ENCODE measurements at places on chromosomes 5 and 9.

DNA sequence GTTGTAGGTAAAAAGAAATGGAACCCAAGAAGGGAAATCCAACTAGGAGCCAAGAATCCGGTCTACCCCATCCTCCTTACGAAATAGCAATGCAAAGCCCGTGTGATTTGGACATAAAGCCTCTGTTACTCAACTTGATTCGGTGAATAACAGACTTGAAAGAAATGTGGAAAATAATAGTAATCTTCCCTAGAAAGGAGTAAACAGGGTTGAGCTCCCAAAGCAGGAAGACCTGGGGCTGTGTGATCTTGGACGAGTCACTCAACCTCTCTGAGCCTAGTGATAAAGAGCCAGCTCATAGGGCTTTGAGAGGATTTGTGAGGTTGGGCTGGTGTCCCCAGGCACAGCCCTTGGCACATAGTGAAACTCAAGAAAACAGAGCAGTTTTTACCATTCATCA, 42.7 kb upstream of the IL17B start:
- DNase-seq = no peak

DNA sequence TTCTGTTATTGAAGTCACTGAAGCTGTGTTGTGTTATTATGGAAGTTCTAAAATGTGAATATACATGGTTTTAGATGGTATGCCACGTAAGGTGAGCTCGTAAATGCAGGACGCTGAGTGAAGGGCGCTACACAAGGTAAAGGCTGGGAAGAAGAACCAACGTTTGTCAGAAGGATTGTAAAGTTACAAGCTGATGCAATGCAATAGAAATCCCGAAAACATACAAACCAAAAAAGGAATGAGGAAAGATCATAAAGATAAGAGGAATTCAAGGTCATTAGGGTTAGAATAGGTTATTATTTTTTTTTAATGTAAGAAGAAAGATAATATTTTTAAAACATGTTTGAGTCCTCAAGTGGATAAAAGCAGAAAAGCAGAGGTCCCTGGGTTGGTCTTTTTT, 538.6 kb downstream of the CDH12 start:
- no peak for DNase-seq

GRCh38 chr5:39482098-39482497, 57.3 kb upstream of the DAB2 start:
- DNase-seq = no peak

DNA sequence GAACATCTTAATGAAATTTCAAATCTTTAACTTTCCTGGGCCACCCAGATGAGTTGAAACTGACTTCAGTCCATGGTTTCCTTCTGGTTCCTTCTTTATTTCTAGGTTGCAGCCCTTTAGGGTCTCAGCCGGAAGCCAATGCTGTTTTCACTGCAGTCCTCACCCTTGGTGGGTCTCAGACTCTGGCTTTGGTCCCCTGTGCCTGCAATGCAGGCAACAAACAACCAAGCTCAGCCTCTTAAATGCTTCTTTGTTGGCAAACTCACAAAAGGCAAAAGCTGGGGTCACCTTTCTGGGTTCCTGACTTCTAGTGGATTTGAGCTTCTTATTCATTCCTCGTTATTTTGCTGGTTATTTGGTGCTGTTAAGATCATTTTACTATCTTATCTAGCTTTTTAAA, 19.3 kb upstream of the APC start:
- DNase-seq = no peak

DNA sequence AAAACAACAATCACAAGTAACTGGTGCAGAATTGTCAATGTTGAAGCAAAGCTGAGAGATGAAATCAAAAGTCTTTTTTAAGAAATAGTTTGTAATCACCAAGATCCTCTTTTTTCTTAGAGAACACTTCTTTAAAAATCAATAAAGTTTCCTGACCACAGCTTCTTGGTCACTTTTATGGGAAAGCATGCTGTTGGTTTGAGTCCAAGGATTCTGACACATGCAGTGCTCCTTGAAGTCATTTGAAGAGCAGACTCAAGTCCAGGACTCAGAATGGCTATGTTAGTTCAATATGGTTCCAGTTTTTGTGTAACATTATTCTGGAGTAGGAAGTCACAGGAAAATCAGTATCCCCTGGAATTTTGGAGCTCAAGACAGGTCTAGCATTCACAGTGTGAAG, 480.6 kb downstream of the NR2F1-AS1 start:
- DNase-seq = no peak

- DNase-seq = peak; percentile 39
These were observed 41.2 kb downstream of the DBH start for GRCh38 chr9:133677126-133678010.

GRCh38 chr5:169354263-169354662, 53.3 kb upstream of the SLIT3 start:
- DNase-seq = no peak

- no peak for DNase-seq
These were observed 26.8 kb downstream of the SMAD5 start for GRCh38 chr5:136159457-136159856.

DNA sequence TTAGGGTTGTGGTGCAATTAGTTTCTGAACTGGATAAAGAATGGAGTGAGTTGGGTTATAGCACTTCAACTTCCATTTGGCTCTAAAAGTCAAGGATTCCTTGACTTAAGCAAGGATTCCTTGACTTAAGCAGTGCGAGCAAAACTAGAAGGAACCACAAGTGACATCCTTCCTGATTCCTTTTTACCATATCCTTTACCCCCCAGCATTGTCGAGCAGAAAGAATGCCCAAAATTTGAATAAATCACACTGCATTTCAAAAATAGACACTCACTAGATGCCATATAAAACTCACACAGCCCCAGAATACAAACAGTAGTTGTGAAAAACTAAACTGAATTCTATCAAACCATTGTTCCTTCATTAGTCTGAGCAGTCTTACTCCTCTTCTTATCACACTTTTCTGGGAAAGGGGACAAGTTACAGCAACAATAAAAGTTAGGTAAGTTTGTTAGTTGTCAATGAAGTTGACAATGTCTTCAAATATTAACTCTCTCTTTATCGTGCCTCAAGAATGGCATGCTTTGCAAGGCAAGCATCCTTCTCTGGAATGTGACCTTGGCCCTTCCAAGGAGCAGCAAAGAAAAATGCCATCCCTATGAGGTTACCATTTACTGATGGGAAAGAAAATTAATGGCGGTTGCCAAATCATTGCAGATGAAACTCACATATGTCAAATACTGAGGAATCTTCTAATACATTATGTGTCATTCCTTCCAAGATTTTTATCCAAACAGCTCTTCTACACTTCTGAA, 273.3 kb upstream of the ANKRD55 start:
- DNase-seq = no peak

DNA sequence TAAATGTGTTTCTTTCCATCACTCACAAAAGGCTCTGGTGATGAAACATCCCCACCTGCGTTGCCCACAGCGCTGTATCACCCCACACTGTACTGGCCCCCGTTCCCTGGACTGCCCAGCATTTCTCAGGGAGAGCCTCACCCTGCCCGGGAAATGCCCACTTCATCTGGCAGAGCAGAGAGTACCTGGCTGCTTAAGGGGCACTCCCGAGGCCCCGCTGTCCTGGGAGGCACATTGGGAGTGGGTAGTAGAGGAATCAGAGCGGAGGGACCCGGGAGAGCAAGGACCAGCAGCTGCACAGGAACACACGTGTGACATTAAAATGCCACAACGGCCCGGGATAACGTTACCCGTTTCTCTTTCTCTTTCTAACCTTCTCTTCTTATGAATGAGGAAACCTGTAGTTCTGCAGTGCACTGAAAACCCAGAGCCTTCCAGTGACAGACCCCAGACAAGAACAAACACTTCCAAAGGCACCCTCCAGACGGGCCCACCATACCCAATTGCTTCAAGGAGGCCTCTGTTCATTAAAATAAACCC, 110.0 kb downstream of the ROR2 start:
- no peak for DNase-seq

DNA sequence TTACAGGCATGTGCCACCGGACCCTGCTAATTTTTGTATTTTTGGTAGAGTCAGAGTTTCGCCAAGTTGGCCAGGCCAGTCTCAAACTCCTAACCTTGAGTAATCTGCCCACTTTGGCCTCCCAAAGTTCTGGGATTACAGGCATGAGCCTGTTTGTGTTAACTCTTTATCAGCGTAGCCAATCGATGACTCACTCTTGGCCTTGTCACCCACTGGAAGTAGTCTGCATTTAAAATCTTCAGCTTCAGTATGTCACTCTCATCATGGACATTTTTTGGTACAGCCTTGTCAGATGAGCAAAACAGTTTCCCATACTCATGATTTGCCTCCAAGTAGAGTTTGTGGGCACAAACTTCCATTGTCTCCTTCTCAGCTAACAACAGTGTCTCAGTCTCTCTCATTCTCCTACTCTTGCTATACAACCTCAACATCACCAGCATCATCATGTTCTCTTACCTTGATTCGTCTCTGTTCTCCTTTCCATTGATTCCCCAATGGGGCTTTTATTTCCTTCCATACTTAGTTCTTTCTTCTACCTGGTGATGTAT, 22.5 kb downstream of the MUSK start:
- DNase-seq = no peak

DNA sequence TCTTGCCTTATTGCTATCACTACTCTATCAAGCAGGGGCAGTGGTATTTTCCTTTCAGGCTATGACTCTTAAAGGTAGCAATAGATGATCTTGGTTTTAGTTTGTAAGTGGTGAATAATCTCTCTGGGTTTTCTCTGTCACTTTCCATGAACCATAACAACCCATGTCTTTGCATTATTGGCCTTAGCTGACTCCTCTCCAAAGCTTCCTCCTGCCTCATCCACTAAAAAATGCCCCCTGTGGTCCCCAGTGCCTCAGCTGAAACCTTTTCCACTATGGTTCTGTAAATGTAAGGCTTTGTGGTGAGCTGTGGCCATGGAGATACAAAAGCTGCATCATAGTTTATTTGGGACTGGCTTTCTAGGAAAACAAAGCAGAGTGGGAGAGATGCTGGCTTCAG, 128.8 kb downstream of the GPBP1 start:
- peak; percentile 13 for DNase-seq

DNA sequence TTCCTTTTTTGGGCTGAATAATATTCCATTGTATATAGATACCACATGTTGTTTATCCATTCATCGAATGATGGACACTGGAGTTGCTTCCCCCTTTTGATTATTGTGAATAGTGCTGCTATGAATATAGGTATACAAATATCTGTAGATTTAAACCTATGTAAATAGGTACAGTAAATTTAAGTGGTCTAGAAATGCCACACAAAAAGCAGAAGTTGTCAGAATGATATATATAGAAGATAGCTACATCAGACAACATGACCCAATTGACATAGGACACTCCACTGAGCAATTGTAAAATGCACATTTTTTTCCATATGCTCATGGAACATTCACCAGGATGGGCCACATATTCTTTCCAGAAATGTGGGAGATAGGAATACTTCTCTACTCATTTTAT, 77.6 kb downstream of the SMIM15 start:
- DNase-seq = no peak

- no peak for DNase-seq
These were observed 7.4 kb downstream of the EEIG1 start for GRCh38 chr9:127973169-127974000.

GRCh38 chr5:134948911-134949310, 18.8 kb upstream of the CATSPER3 start:
- DNase-seq = no peak

DNA sequence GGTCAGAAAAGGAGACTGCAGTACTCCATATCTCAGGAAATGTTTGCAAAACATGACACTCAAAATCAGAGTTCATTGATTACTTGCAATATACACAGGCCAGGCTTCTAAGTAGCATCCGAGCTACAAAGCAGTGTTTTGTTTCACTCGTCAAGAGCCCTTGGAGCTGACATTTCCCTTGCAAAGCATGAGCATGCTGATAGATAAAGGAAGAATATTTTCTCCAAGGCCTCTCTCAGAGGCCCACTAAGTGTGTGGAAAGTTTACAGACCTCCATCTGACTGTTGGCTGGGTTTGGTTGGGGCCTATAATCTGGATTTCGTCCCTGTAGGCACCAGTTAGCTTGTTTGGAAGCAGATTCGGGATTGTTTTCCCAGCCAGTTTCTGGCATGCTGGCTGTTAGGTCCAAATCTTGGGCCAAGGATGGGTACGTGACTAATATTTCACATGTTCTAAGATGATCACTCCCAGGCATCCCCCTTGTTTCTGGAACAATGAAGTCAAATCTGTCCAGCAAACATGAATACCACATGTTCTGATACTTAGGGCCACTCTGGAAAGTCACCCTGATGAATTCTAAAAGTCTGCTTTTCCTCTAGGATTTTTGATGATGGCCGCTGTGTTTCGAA, 161.3 kb downstream of the RFK start:
- no peak for DNase-seq

DNA sequence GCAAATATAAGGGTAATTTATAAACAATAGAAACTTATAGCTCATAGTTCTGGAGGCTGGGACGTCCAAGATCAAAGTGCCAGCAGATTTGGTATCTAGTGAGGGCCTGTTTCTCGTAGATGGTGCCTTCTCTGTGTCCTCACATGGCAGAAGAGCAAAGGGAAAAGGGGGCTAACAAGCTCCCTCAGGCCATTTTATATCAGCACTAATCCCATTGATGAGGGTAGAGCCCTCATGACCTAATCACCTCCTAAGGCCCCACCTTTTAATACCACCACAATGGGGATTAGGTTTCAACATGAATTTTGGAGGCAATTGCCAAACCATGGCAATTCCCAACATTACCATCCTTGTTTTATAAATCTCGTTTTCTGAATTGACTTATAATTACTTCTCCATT, 259.8 kb downstream of the ARRDC3 start:
- no peak for DNase-seq

- DNase-seq = no peak
These were observed 46.1 kb downstream of the SLC25A46 start for GRCh38 chr5:110784901-110785300.

GRCh38 chr5:145629047-145629446, 206.1 kb downstream of the PRELID2 start:
- no peak for DNase-seq

DNA sequence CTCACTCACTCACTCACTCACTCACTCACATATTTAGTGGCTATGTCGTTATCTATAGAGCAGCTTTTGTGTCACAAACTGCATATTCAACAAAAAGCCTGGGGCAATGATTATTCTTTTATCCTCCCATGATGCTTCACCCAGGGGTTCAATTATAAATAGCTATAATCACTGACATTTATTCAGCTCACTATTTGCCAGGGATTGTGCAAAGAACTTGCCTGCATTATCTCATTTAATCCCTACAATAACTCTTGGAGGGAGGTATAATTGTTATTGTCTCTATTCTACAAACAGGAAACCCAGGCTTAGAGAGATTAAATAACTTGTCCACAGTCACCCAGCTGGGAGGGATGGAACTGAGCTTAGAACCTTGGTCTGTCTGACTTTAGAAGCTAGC, 298.0 kb upstream of the MSX2 start:
- DNase-seq = no peak

DNA sequence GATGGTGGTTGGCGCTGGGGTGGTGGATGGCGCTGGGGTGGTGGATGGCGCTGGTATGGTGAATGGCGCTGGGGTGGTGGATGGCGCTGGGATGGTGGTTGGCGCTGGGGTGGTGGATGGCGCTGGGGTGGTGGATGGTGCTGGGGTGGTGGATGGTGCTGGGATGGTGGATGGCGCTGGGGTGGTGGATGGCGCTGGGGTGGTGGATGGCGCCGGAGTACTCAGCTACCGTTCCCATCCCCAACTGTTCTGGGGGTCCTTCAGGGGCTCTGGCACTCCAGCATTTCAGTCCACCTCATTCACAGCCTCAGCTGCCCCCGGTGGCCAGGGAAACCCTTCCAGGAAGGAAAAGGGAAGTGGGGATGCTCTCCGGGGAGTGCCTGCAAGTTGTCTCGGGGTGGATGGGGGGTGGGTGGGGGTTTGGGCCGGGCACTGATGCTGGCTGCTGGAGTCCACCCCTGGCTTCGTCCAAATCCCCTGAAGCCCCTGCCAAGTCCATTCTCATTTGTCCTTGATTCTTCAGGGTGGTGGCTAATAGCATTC, 147.3 kb upstream of the COL5A1 start:
- DNase-seq = no peak

- DNase-seq = no peak
These were observed 102.4 kb downstream of the TTLL11 start for GRCh38 chr9:121990600-121991306.

All from activated CD4-positive, alpha-beta T cell treated with anti-CD3 and anti-CD28 coated beads, Interleukin-2, amount 50 U/mL, for 48 hours (primary cell).